ENCODE measurements at places on chromosomes 2 and 18. TPM values are rescaled to one million over a fixed set of nuclear protein-coding genes. Genes with fewer than 3 reads are reported as not detected.

DCDC2C gene
- not detected for total RNA-seq

SPC25 gene
- total RNA-seq = 49.9 TPM

DNA sequence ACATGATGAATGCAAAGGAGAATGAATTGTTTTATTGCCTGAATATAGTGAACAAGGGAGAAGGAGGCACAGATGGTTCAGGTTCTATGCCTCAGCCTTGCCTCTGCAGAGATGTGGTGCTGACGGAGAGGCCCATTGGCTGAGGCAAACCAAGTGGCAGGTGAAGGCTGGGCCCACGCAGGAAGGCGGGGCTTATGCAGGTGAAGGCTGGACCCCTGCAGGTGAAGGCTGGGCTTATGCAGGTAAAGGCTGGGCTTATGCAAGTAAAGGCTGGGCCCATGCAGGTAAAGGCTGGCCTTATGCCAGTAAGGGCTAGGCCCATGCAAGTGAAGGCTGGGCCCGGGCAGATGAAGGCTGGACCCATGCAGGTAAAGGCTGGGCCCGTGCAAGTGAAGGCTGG lies 414.7 kb downstream of the LRATD1 start:
- DNase-seq = peak; percentile 76

DNA sequence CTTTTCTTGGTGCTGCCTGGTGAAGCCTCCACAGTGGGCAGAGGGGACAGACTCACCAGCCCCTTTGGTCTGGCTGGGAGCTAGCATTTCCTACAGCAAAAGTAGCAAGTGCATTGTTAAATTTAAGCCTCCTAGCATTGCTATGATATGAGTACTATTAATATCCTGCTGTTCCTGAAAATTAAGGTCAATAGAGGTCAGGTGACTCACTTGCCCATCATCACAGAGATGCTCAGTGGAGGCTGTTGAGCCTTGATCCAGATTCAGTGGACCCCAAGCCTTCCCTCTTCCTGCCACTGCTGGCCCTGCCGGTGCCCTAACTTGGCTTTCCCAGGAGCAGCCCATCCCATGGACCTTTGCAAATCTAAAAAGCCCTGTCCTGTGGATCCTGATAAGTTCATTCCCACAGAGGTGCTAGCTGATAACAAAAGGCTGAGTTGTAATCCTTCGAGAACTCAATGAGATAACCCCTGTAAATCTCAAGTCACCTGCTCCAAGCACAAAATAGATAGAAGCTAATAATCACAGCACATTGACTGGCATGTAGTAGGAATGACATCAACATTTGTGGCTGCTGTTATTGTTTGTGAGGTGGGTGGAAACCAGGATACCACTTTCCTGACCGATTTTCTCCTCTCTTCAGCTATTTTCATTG lies 84.4 kb downstream of the THNSL2 start:
- peak; percentile 70 for DNase-seq

- peak; percentile 70 for DNase-seq
These were observed 64.8 kb downstream of the IKZF2 start for GRCh38 chr2:213086571-213086970.

NEDD4L gene
- total RNA-seq = 70.5 TPM

DNA sequence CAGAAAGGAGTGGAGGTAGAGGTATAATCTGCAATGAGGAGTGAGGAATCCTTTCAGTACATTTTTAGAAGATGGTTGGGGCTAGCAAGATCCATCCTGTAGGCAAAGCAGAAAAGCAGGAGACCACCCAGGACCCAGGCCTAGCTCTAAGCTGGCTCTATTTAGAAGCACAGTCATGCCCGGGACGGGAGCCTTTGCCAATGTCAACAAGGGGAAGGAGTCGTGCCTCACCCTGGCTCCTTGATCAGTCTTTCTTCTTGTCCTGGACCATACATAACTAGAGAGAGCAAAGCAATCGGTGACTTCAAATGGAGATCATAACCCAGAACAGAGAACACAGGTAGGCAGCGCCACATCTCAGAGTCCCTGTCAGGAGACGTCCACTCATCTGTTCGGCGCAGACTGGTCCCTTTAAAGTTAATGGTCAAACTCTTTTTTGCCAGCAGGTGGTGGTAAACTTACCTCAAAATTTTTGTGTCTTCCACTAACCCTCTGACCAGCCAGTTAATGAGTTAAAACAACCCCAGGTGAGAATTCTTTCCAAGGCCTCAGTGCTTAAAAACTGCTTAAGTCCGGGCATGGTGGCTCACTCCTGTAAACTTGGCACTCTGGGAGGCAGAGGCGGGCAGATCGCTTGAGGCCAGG lies 8.0 kb downstream of the MC5R start:
- peak; percentile 61 for DNase-seq

DNA sequence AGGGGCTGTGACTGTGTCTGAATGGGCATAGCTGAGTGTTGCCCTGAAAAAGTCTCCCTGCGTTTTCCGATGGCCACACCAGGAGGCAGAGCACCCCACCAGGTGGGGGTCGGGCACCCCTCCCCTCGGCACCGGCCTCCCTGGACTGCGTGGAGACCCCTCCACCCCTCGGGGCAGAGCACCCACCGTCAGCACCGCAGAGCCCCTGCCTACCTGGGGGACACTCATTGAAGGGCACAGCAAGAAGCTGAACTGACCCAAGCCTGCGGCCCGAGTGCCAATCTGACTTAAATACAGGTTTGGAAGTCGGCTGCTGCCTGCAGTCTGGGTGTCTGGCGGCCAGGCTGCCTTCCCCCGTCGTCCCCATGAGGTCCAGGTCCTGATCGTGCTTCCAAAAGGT lies 69.9 kb downstream of the KCNG2 start:
- no peak for DNase-seq

UGT1A5 gene
- total RNA-seq = not detected

DNA sequence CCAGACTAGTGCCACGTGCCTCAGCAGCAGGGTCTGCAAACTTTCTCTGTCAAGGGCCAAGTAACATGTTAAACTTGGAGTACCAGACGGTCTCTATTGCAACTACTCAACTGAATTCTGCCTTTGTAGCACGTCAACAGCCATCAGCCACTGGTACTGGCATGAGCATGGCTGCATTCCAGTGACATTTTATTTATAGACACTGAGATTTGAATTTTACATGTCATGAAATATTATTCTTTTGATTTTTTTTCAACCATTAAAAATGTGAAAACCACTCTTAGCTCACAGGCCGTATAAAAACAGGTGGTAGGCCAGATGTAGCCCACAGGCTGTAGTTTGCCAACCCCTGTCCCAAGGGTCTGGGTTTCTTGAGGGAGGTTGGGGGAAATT lies 199.7 kb downstream of the TPGS2 start:
- no peak for DNase-seq

DNA sequence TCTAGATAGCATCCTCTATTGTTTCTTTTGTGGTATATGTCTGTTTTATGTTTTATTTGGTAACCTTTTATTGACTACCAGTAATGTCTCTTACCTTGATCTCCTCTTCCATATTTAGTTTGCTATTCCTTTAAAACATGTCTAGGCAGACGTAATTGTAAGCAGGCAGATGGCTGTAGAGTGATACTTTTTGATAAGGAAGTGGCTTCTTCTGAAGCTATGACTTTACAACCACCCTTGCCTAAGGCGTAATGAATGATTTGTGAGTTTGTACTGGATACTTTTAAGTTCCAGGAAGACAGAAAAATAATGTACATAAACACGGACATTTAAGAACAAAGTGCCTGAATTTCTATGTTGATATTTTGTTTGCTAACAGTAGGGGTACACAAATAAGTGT lies 85.6 kb downstream of the ZNF804A start:
- DNase-seq = no peak

DNA sequence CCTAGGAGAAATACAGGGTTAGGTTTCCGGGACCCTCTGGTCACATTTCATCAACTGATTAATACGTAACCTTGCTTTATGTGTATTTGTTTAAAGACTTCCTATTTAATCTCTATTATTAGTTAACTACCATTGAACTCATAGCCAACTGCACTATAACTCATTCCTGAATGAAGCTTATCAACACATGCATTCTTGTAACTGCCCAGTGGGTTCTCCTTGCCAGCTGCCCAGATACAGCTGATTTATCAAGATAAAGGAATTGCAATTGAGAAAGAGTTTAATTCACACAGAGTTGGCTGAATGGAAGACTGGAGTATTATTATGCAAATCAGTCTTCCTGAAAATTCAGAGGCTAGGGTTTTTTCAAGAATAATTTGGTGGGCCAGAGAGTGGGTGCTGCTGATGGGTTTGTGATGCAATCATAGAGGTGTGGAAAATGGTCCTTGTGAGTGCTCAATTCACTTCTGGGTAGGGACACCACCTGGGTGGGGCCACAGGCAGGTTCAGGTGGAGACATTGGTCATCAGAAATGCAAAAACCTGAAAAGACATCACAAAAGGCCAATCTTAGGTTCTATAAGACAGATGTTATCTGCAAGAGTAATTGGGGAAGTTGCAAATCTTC lies 21.1 kb upstream of the NOSTRIN start:
- no peak for DNase-seq

ZNG1B gene
- 47.2 TPM for total RNA-seq

SERPINB11 gene
- not detected for total RNA-seq

TUBA4B gene
- not detected for total RNA-seq

- no peak for DNase-seq
These were observed 48.0 kb downstream of the MGAT5 start for GRCh38 chr2:134301928-134302260.

- DNase-seq = no peak
These were observed 160.0 kb upstream of the TRIB2 start for GRCh38 chr2:12556762-12557161.

DNA sequence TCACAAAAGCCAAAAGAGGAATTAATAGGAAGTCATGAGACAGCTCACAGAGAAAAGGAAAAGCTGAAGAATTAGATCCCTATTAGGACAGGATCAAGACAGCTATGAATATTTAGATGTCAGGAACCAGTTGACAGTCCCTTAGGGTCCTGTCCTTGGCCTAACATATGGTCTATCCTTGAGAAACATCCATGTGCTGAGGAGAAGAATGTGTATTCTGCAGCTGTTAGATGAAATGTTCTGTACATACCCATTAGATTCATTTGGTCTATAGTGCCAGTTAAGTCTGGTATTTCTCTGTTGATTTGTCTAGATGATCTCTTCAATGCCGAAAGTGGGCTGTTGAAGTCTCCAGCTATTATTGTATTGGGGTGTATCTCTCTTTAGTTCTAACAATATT lies 37.6 kb upstream of the SLC40A1 start:
- DNase-seq = no peak

- no peak for DNase-seq
These were observed 6.2 kb downstream of the SPAG16 start for GRCh38 chr2:213290501-213290900.

- no peak for DNase-seq
These were observed 182.6 kb upstream of the CHAC2 start for GRCh38 chr2:53584986-53585385.

DNA sequence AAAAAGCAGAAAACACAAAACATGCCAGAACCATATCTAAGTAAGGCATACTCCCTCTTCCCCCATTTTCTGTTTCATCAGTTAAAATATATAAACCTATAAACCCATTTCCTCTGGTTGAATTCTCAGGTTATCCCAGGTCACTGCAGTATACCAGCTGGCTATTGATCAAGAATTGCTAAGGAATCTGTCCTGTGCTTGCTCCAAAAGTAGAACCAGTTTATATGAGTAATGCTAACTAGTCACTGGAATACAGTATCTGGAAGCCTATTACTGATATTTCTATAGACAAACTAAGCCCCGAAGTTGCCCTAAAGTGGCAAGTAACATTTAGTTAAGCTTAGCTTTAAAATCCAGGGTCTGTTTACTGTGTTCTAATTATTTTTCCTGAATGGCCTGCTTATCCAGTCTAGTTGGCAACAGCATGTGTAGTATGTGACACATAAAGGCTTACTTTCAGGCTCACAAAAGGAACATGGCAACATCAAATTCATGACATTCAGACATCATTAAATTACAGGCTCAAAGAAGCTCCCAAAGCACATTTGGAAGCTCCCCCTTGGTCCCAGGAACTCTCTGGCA lies 102.9 kb upstream of the ARL5A start:
- no peak for DNase-seq

REEP1 gene
- total RNA-seq = 1.7 TPM
